ENCODE measurements at places on chromosomes 5 and 9. TPM values are rescaled to one million over a fixed set of nuclear protein-coding genes. Genes with fewer than 3 reads are reported as not detected.

The IL3 gene
- not detected for total RNA-seq

The PCDH12 gene
- 3.2 TPM for total RNA-seq

The ANGPTL2 gene
- 4.2 TPM for total RNA-seq

The SLC6A18 gene
- not detected for total RNA-seq

The YIPF5 gene
- total RNA-seq: 65.7 TPM

The XRCC4 gene
- 13.1 TPM for total RNA-seq

The LCNL1 gene
- total RNA-seq: 1.2 TPM

The NR6A1 gene
- total RNA-seq: 2.5 TPM

The PLPP7 gene
- 9.2 TPM for total RNA-seq

The LCN15 gene
- not detected for total RNA-seq

The PCDHGA11 gene
- total RNA-seq: 18.9 TPM

The EPB41L4A gene
- 51.2 TPM for total RNA-seq

The IFNA13 gene
- total RNA-seq: not detected

The OR13C3 gene
- 0.46 TPM for total RNA-seq

The SLC28A3 gene
- total RNA-seq: 0.23 TPM

The DOCK8 gene
- 4.2 TPM for total RNA-seq

The AHRR gene
- 1.6 TPM for total RNA-seq

The SMARCA2 gene
- 157 TPM for total RNA-seq

The MVB12B gene
- total RNA-seq: 39.0 TPM

The ACSL6 gene
- total RNA-seq: 59.5 TPM

The PLK2 gene
- 418 TPM for total RNA-seq

All from diencephalon (tissue), 1 donor.